Nucleus accumbens (tissue), 56 donors: ENCODE measurements at places on chromosomes 11 and 22.

- no peak for DNase-seq
Observed at GRCh38 chr22:39593066-39593930, 22.7 kb downstream of the CACNA1I start.

GRCh38 chr22:28025866-28026575, 107.0 kb upstream of the PITPNB start:
- no peak for DNase-seq

- DNase-seq, result no peak
Observed at GRCh38 chr22:34812631-34813030, 253.3 kb upstream of the ISX start.

- DNase-seq, result no peak
Observed at GRCh38 chr11:64935359-64936081, at the start of gene GPHA2. Gene GPHA2, minus strand, starts transcription at chr11:64935893. Its CDS starts 433 bp downstream, at chr11:64935460.

GRCh38 chr11:91625495-91625894, 599.1 kb upstream of the FAT3 start:
- no peak for DNase-seq

- peak; percentile 37 for DNase-seq
Observed at GRCh38 chr11:69013009-69013951, at the start of gene MRGPRF. Gene MRGPRF, minus strand, starts transcription at chr11:69013246. Its CDS starts 3,345 bp downstream, at chr11:69009901.

- no peak for DNase-seq
Observed at GRCh38 chr22:24205438-24206195, 24.3 kb downstream of the SUSD2 start.

- no peak for DNase-seq
Observed at GRCh38 chr22:23782252-23782651, 4.5 kb upstream of the SMARCB1 start.

DNA sequence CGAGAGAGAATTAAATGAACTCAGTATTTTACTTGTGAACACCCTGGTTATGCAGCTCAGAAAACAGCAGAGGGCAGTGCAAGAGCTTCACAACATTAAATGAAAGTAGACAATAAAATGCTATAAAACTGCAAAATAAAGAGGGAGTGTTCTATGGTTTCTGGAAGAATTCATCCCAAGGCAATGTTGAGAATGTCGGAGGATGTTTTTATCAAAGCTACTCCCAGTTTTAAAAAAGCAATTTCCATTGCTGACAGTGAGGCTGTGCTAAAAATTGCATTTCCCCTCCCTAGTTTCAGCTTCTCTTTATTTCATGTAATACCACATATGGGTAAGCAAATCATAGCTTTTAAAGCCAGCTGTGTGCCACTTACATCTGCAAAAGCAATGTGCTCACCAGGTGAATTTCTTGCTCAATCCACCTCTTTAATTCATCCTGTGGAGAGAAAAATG, 296.8 kb downstream of the RAB38 start:
- DNase-seq, result no peak

DNA sequence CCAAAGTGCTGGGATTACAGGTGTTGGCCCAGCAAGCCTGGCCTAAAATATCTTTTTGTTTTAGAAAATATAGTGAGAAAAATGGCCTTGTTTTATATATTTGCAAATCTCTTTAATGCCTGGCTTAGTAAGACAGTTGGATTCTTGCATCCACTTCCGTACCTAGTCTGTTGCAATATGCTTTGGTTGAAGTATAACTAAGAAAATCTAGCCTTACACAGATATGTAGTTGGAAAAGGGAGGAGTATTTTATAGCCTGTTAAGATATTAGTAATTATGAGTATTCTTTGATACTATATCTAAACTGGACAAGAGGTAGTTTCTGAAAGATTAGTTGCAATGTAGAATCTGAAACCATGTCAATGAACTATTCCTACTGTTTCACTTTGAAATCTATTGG, 65.1 kb downstream of the ZNRF3 start:
- DNase-seq, result no peak

DNA sequence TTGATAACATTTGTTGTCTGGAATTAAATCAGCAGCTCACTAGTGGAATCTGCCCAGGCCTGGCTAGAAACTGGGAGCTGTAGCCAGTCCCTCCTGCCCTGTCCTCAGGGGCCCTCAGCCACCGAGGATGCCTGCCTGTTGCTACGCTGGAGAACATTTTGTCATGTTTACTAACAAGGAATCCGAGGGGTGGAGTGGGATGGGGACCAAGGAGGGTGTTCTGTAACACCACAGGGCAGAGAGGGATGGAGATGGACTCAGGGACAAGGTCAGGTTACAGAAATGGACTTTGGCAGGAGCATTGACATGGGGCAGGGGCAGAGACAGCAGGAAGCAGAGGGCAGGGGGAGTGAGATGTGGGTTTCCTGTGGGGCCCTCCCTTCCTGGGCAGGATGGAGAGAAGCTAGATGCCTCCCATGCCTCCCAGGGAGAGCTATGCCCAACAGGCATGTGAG, 45.8 kb upstream of the AMPD3 start:
- DNase-seq, result no peak

- no peak for DNase-seq
Observed at GRCh38 chr11:70537576-70538571, 139.5 kb downstream of the CTTN start.

GRCh38 chr11:28833670-28834069, 725.5 kb downstream of the METTL15 start:
- no peak for DNase-seq

GRCh38 chr11:102226702-102227490, 90.4 kb upstream of the BIRC3 start:
- no peak for DNase-seq

DNA sequence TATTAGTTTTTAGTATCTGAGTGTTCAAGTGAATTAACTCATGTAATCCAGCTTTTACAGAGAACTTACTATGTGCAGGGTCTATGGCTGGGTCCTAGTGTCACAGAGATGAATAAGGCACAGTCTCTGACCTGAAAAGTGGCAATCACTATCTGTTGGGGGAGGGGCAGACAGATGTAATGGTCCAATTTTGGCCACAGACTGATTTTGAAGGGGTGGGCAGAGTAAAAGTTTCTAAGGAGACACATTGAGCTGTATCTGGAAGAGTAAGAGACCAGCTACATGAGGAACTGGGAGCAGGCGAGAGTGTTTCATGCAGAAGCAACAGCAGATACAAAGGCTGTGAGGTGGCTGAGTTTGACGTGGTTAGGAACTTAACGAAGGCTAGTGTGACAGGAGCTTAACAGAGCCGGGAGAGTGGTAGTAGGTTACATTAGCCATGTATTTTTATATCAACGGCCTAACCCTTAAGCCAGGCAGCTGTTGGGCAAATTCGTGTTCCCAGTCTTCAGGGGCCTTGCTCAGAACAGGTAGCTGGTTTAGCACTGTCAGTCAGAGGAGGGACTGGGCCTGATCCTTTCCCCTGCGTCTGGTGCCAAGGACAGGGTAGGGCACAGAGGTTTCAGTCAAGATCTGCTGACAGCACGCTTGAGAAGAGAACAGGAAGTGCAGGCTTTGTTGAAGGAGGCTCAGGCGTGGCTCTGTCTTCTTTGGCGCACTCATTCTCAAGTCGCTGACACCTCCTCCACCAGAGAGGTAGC, 1.4 kb upstream of the STIM1 start:
- DNase-seq, result no peak

DNA sequence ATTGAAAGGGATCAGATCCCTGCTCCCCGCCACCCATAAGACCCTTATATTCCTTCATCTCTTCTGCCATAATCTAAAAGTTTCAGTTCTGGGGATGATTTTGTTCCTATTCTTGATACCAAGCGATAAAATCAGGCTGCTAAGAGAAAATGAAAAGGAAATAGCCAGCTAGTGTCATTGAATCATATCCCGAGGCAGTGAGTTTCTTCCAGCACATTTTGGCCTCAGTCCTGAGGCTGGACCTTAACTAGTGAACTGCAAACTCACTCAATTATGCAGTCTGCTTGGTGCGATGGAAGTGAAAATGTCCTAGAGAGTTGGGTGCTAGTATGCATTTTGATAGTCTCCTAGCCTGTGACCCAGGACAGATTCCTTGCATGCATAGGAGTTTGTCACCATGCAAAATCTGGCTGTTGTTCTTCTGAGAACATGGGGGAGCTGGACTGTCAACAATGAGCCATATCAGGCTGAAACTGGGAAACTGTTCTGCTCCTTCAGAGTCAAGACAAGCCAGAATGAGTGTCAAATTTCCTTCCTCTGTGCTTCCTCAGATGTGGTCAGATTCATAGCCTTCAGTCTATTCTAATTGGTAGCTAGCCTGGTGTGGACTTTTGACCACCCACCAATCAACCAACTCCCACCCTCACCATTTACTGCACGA, 102.9 kb downstream of the CCDC81 start:
- DNase-seq, result no peak

- no peak for DNase-seq
Observed at GRCh38 chr22:26910845-26911244, 253.5 kb downstream of the MIAT start.

- no peak for DNase-seq
Observed at GRCh38 chr11:81237139-81237538, 1496.5 kb downstream of the FAM181B start.

DNA sequence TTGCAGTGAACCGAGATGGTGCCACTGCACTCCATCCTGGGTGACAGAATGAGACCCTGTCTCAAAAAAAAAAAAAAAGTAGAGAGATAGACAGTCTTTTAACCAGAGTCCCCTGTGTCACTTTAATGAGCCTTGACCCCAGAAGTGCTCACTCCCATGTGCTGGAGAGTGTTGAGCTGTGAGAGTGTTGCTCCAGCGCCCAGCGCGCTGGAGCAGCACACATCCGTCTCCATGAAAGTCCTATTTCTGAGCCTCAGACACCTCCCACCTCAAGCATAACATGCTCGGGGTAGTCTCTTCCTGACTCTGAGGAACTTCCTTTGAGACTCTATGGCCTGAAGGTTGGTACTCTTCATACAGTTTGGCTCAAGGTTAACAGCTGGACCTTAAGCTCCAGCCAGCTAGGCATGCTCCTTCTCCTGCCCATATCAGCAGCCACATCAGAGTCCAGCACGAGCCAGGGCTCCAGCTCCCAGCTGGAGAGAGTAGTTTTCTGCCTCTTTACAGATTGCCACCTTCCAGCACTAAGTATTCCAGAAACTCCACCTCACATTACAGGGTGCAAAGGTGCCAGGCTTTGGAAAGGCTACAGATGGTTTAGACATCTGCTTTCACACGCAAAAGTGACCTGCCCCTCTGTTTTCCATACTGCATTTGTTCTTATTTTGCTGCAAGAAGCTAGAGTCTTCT, 29.4 kb upstream of the UBASH3B start:
- no peak for DNase-seq

DNA sequence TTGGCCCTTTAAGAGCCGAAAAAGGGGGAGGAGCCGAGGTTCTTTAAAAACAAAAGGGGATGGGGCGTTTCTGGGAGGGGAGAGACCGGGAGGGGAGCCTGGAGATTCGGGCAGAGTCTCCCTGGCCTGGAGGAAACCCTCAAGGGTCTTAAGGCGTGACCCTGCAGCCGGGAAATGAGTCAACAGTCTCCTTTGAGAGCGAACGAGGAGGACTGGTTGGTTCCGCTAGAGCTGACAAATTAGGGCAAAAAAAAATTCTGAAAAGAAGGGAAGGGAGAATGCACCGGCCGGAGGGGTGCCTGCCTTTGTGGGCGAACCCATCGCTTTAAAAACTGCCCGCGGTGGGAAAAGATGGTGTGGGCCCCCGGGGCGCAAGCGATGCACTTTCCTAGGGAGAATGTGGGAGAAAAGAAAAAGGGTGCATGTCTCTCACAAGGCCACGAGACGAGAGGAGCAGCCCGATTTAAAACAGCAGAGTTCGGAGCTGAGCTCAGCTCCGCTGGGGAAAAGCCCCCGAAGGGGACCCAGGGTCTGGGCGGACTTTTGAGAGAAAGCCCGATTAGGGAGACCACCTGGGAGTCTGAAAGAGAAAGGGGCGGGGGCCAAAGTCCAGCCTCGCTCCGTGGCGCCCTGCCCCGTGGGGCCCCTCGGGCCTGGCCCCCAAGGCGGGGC, 874 bp downstream of the ZFTA start:
- no peak for DNase-seq

- no peak for DNase-seq
Observed at GRCh38 chr22:37269936-37270678, 12.2 kb upstream of the CYTH4 start.

DNA sequence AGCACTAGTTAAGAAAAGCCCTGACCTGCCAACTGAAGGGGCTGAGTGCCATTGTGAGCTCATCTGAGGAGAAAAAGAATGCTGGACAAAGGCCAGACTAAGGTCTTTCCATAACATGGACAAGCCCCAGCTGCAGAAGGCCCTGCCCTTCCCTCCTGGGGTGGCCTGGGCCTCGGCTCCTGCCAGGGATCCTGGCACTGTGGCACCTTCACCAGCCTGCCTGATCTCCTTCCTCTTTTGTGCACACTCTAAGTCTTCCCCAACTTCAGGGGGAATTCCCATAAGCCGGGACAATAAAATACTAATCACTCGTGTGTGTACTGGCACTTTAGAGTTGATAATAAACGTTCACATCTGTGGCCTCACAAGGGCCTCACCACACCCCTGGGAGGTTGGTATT, 9.9 kb downstream of the TMPRSS13 start:
- DNase-seq, result no peak

- no peak for DNase-seq
Observed at GRCh38 chr11:60867871-60868681, 734 bp downstream of the ZP1 start.

- no peak for DNase-seq
Observed at GRCh38 chr11:19099093-19099492, 17.9 kb upstream of the ZDHHC13 start.

- DNase-seq, result no peak
Observed at GRCh38 chr11:128246364-128246801, 341.0 kb downstream of the ETS1 start.

DNA sequence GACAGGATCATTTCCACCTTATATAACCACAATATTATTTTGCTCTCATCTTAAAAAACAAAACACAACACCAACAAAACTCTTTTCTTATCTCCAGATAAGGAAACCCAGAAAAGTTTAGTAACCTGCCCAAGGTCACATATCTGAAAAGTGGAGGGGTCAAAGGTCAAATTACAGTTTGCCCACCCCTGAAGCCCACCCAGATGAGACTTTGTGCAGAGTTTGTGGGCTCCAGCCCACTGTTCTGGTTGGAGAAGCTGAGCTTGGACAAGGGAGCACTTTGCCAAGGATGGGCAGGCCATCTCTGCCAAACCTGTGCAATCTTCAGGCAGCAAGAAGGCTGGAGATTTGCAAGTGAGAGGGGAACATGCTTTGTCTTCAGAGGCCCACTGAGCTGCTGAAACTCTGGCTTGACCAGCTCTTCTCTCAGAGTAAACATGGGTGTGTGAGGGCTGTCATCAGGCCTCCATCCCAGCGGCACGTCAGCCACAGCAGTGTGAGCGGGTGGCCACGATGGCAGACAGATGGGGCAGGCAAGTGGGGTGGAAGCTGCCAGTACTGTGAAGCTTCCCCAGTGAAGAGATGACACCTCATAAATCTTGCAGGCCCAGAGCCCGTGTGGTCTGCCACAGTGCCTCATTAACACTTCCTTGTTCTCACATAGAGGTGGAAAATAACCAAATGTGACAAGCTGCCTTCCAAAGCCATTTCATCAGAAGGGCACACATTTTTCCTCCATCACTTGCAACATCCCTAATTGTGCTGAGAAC, 111.8 kb downstream of the CCDC81 start:
- no peak for DNase-seq

GRCh38 chr11:33721426-33721825, 14.8 kb downstream of the CD59 start:
- DNase-seq, result no peak

GRCh38 chr11:13923182-13923581, 39.3 kb upstream of the SPON1 start:
- DNase-seq, result no peak

- no peak for DNase-seq
Observed at GRCh38 chr11:85918910-85919794, 64.0 kb downstream of the CCDC83 start.

GRCh38 chr22:31398231-31398630, 1.2 kb upstream of the DRG1 start:
- DNase-seq, result no peak

- no peak for DNase-seq
Observed at GRCh38 chr11:104897891-104898684, at the start of gene CASP12. Gene CASP12, minus strand, starts transcription at chr11:104898460.
